ENCODE measurements at places on chromosomes 3 and 15. TPM values are rescaled to one million over a fixed set of nuclear protein-coding genes. Genes with fewer than 3 reads are reported as not detected.
A peak's percentile ranks its signal among the peaks of the same experiment; 100 is the strongest.

GRCh38 chr3:185699927-185700326 lies 113.8 kb downstream of the SENP2 start:
- DNase-seq = no peak

DNA sequence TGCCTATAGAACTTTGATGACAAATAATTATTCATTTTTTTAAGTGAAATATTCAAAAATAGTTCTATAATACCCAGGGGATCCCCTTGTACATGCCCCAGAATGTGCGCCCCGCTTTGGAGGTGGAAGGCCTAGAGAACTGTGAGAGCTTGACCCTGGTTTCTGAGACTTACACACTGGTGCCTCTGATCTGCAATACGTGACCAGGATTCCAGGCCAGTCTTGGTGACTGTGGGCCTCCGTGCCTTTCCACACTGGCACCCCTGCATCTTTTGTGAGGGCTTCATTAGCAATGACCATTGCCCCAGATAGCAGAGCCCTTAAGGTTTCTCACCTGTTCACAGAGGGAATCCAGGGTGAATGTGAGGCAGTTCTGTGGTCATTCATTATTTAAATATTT lies 44.0 kb downstream of the CLSTN2 start:
- no peak for DNase-seq

- DNase-seq = no peak
Observed at GRCh38 chr3:106699122-106699521, 678.1 kb upstream of the CCDC54 start.

CHRNA5 gene
- 3.1 TPM for total RNA-seq

DNA sequence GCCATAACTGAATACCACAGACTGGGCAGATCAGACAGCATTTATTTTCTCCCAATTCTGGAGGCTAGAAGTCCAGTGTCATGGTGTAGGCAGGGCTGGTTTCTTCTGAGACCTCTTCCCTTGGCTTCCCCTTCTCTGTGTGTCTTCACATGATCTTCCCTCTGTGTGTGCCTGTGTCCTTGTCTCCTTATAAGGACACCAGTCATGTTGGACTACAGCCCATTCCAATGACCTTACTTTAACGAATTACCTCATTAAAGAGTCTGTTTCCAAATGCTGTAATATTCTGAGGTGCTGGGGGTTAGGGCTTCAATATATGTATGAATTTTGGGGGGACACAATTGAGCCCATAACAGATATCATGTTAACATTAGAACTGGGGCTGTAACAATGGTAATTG lies 13.3 kb upstream of the RARRES1 start:
- no peak for DNase-seq

DNA sequence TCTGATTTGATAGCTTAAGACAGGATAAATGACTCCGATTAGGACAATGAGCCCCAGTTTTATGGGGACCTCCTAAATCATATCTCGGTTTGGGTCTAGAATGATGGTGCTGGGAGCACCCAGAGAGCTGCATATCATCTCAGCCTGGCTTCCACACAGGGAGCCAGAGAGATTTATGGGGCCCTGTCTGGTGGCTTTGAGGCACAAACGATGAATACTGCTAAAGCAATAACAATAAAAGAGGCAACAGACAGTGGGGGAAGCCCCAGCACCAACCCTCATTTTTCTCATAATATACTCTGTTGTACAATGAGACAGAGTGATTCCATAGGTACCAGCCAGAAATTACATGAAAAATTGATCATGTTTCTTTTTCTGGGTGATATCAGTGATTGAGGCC lies 889.0 kb upstream of the CFAP20DC start:
- DNase-seq = no peak

DNA sequence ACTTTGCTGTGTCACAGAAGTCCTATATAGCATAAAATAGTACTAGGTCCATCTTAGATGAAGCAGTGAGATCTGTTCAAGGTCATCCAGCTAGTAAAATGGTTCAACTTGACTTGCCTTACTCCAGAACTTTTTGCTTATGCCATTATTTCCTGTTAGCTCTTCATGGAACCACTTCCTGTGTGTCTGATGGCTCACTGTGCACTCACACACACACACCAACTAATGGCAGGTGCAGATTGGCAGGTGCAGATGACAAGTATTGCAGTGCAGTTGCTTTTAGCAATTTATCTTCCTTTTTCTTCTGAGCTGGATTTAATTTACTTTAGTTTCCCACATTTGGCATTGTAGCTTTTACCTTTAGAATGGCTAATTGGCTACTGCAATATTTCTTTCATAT lies 29.8 kb downstream of the GOLGA8S start:
- no peak for DNase-seq

MUSTN1 gene
- 138 TPM for total RNA-seq

NGRN gene
- total RNA-seq = 188 TPM

DNA sequence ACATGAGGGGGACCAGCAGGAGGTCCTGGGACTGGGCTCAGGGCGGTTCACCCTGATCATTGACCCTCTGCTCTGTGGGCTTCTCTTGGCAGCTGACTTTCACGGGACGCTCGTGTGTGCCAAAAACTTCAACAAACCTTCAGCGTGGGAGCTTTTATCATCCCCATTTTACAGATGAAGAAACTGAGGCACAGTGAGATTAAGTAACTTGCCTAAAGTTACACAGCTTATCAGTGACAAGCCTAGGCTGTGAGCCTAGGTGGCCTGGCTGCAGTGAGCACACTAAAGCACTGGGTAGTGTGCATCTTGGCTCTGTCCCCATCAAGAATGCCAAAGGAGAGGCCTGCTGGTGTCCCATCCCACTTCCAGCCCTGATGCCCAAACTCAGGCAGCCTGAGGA lies 23.6 kb upstream of the DUSP7 start:
- DNase-seq = peak; percentile 21

DNA sequence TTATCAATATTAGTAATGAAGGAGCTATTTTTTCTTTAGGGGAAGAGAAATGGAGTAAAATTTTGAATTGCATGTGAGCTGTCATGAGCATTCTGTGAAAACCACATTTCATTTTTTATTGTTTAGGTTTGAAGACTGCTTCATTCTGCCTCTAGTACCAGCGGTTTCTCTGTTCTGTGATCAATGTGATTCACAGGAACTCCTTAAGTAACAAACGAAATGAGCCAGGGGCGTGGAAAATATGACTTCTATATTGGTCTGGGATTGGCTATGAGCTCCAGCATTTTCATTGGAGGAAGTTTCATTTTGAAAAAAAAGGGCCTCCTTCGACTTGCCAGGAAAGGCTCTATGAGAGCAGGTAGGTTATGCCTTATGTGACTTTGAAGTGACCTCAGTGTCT lies 13.0 kb downstream of the NIPA2 start:
- no peak for DNase-seq

DNA sequence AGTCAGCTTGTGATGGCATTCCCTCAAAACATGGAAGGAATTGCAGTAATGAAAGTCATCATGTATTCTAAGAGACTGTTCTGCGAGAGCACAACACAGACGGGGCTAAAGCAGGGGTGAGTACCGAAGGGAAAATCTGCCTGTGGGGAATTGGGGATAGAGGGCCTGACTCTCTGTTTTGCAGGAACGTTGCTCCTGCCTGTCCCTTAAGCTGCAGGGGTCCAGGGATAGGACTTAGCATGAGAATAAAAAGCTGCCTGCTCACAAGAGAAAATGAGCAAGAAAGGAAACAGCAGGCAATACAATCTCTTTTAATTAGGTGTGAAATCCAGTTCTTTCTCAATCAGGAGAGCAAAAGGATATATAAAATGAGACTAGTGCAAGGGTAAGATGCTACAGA lies 62.2 kb downstream of the TIGIT start:
- no peak for DNase-seq

PPP1R14D gene
- not detected for total RNA-seq

LRRC34 gene
- 0.69 TPM for total RNA-seq

DNA sequence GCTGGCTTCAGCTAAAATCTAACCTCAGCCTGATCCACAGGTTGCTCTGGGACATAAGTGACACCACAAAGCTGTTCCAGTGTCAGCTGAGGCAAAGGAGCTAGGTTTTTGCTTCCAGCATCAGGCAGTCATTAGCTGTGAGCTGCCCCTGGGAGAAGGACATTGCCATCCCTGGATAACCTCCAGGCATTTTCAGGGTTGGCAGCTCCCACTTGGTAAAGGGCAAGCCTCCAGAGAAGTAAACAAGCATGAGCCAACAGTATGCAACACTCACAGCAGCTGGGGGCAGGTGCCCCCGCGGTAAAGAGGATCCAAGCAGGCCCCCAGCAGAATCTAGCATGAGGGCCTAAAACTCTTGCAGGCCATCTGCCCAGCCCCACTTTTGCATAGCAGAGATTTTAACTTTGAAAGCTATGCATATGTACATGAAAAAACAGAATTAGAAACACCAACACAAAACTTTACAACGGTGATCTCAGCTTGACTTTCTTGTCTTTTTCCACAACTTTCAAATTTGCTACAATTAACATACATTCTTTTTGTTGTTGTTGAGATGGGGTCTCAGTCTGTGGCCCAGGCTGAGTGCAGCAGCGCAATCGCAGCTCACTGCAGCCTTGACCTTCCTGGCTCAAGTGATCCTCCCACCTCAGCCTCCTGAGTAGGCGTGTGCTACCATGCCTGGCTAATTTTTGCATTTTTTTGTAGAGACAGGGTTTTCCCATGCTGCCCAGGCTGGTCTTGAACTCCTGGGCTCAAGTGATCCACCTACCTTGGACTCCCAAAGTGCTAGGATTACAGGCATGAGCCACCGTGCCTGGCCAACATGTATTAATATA lies 83.8 kb upstream of the TPM1 start:
- no peak for DNase-seq

DNA sequence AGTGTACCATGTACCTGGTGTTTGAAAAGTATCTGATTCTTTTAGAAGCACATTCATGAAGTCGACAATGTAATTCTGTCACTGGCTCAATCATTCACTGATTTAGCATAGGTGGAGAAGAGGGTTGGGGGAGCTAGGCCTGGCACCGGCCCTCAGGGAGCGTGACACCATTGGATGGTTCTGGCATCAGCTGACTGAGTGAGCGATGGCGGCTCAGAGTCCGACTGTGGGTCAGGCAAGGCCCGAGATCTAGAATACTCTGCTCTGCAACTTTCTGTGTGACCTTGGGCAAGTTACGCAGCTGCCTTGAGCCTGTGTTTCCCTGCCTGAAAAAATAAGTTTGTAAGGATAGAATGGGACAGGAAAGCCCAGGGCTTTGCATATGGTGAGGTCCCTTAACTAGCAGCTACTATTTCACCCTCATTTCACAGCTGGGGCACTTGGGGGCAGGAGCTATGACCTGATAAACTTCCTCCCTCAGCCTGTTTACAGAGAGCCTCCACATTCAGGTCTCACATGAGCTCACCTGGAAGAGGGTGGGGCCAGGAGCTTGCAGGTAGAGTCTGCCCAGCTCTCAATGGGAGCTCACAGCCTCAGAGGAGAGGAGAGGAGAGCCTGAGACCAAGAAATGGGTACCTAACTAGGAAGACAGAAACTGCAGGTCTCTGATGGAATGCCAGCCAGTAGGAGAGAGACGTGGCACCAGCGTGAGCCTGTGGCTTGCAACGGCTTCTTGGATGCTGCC lies 153.7 kb upstream of the TLE3 start:
- peak; percentile 28 for DNase-seq

GRCh38 chr3:142999881-143000280 lies 1.5 kb upstream of the U2SURP start:
- no peak for DNase-seq

- no peak for DNase-seq
Observed at GRCh38 chr3:134864636-134865035, 69.6 kb downstream of the EPHB1 start.

GRCh38 chr3:168738527-168739325 lies 643.0 kb upstream of the GOLIM4 start:
- no peak for DNase-seq

GRCh38 chr15:77815015-77815414 lies 182.3 kb upstream of the LINGO1 start:
- no peak for DNase-seq

DNA sequence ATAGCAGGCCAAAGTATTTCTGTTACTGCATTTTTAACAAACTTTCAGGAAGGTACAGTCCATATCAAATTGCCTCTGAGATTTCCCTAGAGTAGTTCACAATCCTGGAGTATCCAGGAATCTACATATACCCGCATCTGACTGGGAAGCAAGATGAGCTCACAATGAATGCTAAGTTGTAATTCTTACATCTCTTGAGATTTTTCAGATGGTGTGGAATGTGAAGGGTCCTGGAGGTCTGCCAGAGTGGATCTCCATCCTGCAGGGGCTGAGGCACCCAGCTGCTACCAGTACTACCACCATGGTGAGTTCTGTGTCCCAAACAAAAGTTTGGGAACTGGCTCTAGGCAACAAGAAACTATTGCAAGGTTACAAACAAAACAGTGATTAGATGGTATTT lies 156.7 kb upstream of the CCDC54 start:
- no peak for DNase-seq

TM6SF1 gene
- total RNA-seq = 12.6 TPM

MORC1 gene
- not detected for total RNA-seq

GRCh38 chr3:179069762-179070390 lies 1.7 kb downstream of the ZMAT3 start:
- no peak for DNase-seq

- DNase-seq = no peak
Observed at GRCh38 chr15:47507221-47507985, 209.9 kb upstream of the SEMA6D start.

ACOX2 gene
- total RNA-seq = 7.2 TPM

- no peak for DNase-seq
Observed at GRCh38 chr15:27123808-27124207, 152.8 kb downstream of the GABRG3 start.

- no peak for DNase-seq
Observed at GRCh38 chr3:197397838-197398237, 99.4 kb upstream of the DLG1 start.

MKRN2OS gene
- 1.5 TPM for total RNA-seq
